ENCODE measurements at places on chromosomes 3 and 15.

- no peak for DNase-seq
Measured at GRCh38 chr3:122998856-122999255, 28.7 kb downstream of the SEMA5B start.

DNA sequence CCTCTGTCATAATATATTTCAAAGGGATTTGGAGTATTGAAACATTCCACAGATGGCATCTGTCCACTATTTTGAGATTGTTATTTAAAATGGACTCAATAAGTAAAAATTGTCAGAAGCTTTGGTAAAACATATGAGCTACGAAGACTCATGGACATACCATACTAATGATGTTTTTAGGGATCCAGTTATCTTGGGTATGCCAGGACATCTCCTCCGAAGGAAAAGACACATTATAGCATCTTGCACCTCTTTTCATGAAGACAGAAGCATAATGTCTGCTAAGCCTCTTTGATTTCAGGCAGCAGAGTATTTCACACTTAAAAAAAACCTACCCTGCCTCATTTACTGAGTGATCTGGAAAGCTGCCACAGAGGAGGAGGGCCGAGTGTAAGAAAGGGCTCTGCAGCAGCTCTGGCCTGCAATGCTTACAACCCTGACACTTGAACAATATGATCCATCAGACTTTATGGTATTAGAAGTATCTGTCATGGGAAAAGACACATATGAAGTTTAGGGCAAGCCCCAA is 284.8 kb downstream of the TUSC7 start:
- DNase-seq = no peak

DNA sequence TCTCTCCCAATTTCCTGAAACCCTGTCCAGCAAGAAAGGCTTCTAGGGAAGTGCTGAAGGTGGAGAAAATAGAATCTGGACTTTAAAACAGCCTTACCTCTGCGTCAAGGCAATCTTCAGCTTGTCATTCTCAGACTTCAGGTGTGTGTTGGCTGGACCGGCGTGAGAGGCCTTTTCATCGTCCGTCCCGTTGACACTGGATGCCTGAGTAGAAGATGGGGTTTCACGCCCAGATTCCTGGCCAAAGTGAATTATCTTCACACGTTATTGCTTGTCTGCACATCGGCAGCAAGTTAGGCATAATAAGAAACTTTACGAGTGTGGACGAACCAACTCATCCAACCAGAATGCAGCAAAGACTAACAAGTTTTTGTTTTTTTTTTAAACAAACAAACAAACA is 49.5 kb downstream of the WHAMM start:
- no peak for DNase-seq

DNA sequence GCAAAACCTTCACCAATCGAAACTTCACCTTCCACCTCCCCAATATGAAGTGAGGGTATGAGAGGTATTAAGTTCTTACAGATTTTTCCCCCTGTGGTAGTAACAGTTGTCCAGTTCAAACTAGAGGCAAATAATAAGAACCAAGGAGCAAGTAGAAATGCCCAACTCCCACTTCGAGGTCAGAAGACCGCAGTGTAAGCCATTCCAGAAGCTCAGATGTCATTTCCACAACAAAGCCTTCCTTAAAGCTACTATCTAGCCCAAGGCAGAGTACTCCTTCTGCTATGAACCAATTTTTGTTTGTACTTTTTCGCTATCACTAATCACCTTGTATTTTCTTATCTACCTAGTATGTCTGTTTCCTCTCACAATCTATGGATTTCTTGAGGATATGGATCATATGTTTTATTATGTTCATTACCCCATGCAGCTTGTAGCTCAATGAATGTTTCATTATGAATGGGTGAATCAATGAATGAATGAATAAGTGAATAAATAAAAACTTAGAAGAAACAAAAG is 235.7 kb upstream of the KCNMB2 start:
- DNase-seq = no peak

- no peak for DNase-seq
Measured at GRCh38 chr3:51610708-51611107, 60.3 kb upstream of the TEX264 start.

GRCh38 chr3:180932819-180933218 is 20.3 kb downstream of the FXR1 start:
- no peak for DNase-seq

GRCh38 chr15:70477750-70478250 is 285.6 kb downstream of the UACA start:
- DNase-seq = no peak

- peak; percentile 66 for DNase-seq
Measured at GRCh38 chr3:129230311-129231019, 18.9 kb upstream of the COPG1 start.

GRCh38 chr3:39203402-39203801 is 11.0 kb upstream of the XIRP1 start:
- DNase-seq = no peak

GRCh38 chr3:131349946-131350347 is 31.6 kb upstream of the NUDT16 start:
- DNase-seq = no peak

DNA sequence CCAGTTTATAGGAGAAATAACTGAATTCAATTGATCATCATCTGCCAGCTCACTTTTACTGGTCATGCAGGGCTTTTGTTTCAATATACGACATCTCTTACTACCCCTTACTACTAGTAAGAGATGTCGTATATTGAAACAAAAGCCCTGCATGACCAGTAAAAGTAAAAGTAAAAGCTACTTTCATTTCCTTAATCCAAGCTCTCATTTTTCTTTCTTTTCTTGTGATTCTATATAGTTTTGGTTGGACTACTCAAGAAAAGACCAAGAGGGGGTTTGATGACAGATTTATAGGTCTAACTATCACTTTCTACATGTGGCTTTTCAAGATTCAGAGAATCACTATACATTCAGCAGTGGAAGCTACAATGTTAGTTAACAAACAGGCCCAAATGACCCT is 1237.3 kb downstream of the ROBO2 start:
- no peak for DNase-seq

All from CD4-positive, alpha-beta T cell treated with Interleukin-1 beta for 1 hour (primary cell).